ENCODE measurements at places on chromosomes 2 and 18. TPM values are rescaled to one million over a fixed set of nuclear protein-coding genes. Genes with fewer than 3 reads are reported as not detected.

SNTG2 gene
- 18.6 TPM for total RNA-seq

GRCh38 chr2:37454851-37455762 is 110.7 kb downstream of the QPCT start:
- peaks cover 8% of the 10 kb centered on the region for H3K4me1 ChIP-seq
- H3K27ac ChIP-seq: no peak overlapping the region
- no peaks in the 10 kb centered on the region for H3K36me3 ChIP-seq

DNA sequence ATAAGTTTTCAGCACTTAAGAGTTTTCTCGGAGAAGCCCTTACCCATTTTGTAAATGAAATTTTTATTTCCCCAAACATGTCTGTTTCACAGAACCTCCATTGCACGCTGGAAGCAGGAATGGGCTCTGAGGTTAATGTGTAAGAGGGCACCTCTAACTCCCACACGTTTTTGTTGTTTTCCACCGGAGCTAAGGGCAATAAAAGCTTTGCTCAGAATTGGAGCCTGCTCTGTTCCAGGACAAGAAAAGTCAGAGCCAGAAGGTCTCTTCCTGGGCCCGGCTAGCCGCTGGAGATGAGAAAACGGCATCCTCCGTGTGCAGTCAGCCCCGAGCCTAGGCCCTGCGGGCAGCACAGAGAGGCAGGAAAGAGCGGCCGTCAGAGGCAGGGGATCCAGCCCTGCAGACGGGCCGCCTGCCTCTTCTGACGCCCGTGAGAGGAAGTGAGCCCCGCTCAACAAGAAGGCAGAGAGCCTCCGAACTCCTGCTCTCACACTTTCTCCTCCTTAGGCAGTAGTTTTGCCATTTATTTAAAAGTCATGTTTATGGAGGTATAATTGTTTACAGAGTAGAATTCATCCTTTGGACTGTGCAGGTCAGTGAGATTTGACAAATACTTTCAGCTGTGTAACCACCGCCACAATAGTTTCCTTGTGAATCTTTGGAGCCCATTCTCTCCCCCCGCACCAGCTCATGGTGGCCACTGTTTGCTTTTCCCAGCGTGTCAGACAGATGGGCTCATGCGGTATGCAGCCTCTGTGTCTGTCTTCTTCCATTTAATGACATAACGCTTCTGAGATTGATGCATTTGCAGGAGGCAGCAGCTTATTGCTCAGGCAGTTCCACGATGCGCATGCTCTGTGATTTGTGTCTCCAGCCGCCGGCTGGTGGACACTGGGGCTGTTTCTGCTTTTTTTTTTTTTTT is 117.3 kb downstream of the GALR1 start:
- no peaks in the 10 kb centered on the region for H3K27me3 ChIP-seq
- H3K36me3 ChIP-seq: no peaks in the 10 kb centered on the region
- peaks cover 4% of the 10 kb centered on the region for H3K4me1 ChIP-seq
- no peak for DNase-seq
- no peak overlapping the region for H3K27ac ChIP-seq

DNA sequence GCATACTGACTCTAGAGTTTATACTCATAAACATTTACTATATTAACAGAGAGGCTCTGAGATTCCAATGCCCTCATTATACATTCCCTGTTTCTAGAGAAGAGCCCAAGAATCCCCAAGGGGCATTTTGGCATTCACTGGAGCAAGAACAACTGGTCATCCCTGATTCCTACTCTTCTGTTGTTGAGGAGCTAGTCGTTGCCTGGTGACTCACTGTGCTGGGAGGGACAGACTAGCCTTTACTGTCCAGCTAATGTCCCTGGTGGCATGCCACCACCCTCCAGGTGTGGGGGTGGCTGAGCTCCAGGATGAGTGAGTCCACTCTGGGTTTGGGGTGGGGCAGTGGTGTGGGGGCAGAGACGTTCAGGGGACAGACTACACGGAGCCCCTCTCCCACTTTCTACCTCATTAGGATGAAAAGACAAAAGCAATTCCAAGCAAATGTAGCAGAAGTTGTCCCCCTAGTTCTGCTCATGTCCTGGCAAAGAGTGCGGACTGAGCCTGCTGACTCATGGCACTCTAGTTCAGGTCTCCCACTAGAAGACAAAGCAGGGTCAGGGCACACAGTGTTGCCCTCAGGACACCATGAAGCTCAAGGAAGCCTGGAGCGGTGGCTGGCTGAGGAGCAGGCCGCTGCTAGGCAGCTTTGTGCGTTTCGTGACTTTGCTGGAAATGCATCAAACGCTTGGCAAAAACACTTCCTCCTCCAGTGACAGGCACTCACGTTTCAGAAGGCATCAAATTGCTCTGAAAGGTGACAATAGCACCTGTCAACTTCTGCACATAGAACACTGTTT is 49.4 kb downstream of the RHOB start:
- H3K4me1 ChIP-seq: no peaks in the 10 kb centered on the region
- H3K27me3 ChIP-seq: no peaks in the 10 kb centered on the region
- H3K4me3 ChIP-seq: no peak overlapping the region
- no peaks in the 10 kb centered on the region for H3K36me3 ChIP-seq

GRCh38 chr2:163345795-163346573 is 389.8 kb downstream of the FIGN start:
- no peaks in the 10 kb centered on the region for H3K36me3 ChIP-seq
- H3K27ac ChIP-seq: no peak overlapping the region
- H3K27me3 ChIP-seq: no peaks in the 10 kb centered on the region
- H3K4me3 ChIP-seq: no peak overlapping the region
- no peak for DNase-seq

Measured in thoracic aorta (tissue), 2 donors.